ENCODE measurements at places on chromosomes 4 and X.
A peak's percentile ranks its signal among the peaks of the same experiment; 100 is the strongest.

DNA sequence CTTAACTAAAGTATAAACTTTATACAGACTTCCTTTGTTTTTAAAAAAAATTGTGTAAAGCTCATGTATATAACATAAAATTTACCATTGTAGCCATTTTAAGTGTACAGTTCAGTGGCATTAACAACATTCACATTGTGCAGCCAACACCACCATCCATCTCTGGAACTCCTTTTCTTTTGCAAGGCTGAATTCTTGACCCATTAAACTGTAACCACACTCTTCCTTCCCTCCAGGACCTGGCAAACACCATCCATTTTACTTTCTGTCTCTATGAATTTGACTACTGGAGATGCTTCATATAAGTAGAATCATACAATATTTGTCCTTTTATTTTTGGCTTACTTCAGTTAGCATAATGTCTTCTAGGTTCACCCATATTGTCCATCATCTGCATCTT, 104.7 kb downstream of the RASL11B start:
- DNase-seq = no peak

DNA sequence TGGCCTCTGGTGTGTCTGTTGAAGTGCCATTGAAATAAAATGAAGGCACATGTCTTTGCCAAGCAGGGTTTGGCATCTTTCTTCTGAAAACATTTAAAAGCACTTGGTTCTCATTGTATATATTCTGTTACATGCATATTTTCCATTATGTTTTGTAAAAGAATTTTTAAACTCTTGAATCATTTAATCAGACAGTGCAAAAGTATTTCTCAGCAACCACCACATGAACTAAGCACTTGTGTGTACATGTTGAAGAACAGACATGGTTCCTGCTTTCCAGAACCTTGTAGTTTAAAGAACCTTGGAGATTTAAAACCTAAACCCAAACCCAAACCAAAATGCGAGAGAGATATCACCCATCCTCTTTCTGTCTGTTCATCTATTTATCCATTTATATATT, 220.3 kb upstream of the GIMD1 start:
- no peak for DNase-seq

DNA sequence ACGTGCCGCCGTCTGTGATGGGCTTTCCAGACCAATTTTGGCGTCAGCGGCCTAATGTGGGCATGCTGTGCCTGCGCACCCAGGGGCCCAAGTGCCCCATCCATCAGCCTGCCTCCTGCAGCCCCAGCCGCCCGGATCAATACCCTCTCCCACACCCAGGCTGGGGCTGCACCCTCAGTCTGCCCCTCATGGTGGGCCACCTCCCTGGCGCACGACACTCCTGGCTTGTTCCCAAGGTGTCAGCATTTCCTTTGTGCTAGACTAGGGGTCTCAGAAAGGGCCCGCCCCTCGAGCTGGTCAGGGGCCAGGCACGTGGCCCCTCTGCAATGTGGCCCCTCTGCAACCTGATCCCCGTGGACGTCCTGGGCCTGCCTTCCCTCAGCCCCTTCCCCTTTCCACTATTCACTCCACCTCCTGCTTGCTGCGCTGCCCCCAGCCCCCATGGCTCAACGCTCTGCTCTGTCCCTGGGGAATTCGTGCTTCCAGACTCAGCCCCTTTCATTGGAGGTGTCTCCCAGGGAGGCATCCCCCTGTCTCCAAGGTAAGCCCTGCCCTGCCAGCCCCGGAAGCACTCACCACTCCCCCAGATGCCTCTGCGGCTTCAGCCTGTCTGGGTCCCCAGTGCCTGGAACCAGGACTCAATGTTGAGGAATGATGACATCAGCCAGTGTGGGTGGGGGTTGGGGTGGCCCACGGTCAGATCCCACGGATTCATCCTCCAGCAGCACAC, 130.8 kb downstream of the HMX1 start:
- DNase-seq = no peak

GRCh38 chr4:73729534-73730165, 10.7 kb upstream of the CXCL8 start:
- DNase-seq = peak; percentile 70

DNA sequence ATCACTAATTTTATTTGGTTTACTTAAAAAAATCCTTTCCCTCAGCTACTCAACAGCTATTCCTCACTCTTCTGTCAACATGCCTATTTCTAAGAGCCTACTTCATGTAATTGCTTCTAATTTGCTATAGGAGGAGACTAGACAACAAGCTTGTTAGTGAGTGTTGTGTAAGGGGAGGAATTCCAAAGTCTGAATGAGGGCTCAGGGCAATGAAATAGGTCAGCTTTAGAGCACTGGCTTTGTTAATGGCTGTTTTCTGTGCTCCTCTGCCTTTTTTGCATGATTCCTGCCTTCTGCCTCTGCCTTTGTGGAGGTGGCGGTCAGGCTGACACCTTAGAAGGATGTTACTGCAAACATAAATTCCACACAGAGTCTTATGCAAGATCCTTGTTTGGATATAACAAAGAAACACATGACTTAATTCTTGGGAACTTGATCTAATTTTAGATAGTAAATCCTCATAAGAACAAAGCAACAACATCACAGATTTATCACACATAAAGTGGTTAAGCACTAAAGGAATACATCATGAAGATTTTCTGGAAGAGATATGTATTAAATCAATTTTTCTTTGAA, 15.0 kb upstream of the PAGE1 start:
- no peak for DNase-seq

- DNase-seq = no peak
These were observed 315.3 kb downstream of the PTTG2 start for GRCh38 chr4:38275331-38276100.

DNA sequence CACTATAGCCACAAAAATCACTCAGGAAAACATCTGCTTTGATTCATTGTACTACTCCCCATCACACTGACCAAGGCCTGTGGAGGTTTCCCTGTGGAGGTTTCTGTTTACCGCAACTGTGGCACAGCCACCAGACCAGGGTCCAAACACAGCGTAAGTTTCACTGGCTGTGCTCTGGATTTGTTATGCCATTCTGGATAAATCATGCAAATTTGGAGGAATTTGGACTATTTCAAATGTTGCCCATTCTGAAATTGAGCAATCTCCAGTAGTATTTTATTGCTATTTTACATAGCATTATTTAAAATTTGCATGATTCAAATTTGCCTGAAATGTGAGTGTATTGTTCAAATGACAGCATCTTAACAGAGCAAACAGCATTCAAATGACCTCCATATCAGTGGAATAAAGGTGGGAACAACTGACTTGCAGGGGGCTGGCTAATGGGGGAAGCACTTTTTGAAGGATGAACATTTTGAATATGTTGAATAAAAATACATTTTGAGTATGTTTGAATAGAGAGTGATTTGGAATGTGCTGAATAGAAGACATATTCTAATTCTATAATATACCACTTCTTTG, 66.1 kb upstream of the ACSL1 start:
- DNase-seq = no peak

DNA sequence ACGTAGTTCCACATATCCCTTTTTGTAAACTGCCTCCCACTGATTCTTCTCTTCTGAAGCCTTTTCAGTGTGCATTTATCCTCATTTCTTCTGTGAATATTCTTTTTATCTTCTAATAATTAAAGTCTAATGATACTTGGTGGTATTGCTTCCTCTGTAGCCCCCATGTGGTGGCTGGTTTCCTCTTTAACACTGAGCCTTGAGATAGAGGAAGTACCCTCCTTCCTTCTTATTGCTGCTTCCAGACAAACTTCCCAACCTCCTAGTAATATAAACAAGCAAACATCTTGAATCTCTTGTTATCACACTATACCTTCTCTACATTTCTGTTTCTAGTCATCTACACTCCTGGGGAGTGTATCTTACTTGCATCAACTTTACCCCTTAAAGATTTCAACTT, 310.5 kb upstream of the GIMD1 start:
- no peak for DNase-seq

GRCh38 chr4:144342949-144343760, 202.6 kb upstream of the GYPA start:
- no peak for DNase-seq

GRCh38 chr4:155489271-155489670, 112.5 kb upstream of the MAP9 start:
- no peak for DNase-seq

- peak; percentile 32 for DNase-seq
These were observed 190.1 kb downstream of the ZNF330 start for GRCh38 chr4:141410839-141411238.

GRCh38 chr4:14410516-14410915, 591.8 kb upstream of the CPEB2 start:
- no peak for DNase-seq

DNA sequence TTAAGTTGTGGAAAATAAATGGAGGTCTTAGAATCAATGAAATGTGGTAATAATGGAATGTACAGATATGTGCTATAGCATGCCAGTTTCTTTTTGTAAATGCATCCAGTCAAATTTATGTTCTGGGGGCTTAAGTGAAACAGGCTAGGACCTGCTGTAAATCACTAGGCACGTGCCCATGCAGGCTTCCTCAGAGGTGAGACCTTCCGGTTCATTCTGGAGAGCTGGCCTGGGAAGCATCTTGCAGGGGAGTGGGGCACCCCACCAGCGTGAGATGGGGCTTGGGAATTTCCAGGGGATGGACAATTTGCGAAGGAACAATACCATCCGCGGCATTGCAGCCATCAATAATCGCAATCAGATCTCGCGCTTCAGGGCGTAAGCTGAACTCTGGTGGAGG, 80.1 kb downstream of the SORCS2 start:
- no peak for DNase-seq

DNA sequence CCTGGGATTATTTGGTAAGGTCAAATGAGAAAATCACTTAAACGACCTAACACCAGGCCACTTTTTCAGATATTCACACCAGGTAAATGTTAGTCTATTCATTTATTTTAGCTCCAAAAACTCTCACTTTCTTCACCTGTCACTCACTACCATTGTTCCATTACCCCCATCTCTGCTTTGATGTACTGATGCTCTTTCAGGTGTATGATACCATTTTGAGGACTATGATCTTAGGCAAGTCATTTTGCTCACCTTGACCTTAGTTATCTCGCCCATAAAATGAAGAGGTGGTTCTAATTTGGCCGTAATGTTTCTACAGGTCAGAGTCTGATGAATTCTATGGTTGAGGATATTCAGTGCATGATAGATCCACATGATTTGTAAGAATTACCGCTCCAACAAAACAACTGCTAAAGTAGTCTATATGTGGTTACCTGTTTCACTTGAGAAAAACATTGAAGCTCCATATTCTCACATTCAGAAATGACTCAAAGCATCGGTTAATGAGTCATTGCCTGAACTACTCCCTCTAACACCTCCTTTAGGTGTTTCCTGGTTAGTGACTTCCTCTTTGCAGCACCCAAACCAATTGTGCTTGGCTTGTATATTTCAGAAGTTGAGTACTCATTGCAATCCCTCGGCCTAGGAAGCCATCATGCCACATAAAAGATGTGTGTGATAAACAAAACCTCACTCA, 4.5 kb downstream of the DTHD1 start:
- DNase-seq = no peak

GRCh38 chr4:40348000-40348399, 12.9 kb downstream of the CHRNA9 start:
- DNase-seq = no peak

- no peak for DNase-seq
These were observed 415.2 kb upstream of the NR3C2 start for GRCh38 chr4:148857239-148857972.

DNA sequence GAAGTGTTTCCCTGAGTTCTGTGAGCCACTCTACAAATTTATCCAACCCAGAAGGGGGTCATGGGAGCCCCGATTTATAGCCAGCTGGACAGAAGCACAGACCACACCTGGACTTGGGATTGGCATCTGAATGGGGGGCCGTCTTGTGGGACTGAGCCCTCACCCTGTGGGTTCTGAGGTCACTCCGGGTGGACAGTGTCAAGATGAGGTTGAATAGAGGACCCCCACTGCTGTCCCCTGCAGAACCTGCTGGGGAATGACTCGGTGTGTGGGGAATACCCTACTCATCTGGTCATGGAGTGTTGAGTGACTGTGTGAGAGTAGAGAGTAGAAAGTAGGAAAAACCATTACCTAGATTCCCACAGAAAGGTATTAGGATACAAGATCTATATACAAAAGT, 67.5 kb downstream of the ZFYVE28 start:
- DNase-seq = no peak

GRCh38 chrX:38985375-38985774, 184.1 kb downstream of the MID1IP1 start:
- DNase-seq = no peak

DNA sequence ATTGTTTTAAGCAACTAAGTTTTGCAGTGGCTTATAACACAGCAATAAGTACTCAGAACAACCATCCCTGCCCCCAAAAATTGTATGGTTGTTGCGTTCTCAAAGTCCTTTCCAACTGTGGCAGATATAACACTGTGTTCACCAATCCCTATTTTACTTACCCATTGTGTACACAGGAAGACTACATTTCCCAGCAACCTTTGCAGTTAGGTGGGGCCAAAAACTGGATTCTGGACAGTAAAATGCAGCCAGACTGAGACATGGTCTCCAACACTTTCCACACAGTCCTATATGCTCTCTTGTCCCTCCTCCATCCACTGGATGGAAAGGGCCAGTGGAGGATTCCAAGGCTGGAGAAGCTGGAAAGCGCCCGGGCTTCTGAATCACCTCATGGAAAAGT, 523.6 kb downstream of the BCOR start:
- no peak for DNase-seq

- DNase-seq = no peak
These were observed 37.3 kb downstream of the WDR1 start for GRCh38 chr4:10079256-10079655.

DNA sequence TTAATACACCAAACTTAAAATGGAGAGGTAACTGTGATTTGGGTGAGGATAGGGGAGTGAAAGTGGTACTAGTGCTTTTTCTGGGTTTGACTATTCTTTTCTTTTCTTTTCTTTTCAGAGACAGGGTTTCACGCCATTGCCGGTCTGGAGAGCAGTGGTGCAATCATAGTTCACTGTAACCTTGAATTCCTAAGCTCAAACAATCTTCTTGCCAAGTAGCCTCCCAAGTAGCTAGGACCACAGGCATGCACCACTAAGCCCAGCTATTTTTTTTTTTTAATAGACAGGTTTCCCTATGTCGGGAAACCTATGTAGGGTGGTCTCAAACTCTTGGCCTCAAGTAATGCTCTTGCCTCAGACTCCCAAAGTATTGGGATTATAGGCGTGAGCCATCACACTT, 3.0 kb upstream of the ARMCX4 start:
- DNase-seq = no peak

GRCh38 chr4:67160394-67160793, 384.9 kb downstream of the CENPC start:
- DNase-seq = no peak

DNA sequence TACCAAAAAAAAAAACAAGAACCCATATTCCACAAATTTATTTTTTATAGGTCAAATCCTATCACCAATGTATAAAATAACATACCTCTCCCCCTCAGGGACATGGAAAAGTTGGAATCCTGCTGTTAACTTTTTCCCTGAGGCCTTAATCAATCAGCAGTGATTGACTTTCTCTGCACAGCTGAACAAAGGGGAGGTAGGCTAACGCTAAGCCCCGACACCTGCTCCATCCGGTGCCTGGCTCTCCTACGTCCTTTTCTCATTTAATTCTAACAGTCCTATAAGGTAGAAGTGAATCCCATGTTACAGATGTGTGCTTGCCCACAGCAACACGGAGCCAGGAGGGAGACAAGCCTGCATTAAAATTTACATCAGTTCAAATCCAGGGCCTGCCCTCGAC, 2.8 kb downstream of the CENPU start:
- no peak for DNase-seq

- no peak for DNase-seq
These were observed 43.7 kb upstream of the TADA2B start for GRCh38 chr4:6999172-7000086.

Measured in AG04450 (cell line).